Right renal pelvis (tissue), 4 donors: ENCODE measurements at places on chromosomes 13 and 19.

DNA sequence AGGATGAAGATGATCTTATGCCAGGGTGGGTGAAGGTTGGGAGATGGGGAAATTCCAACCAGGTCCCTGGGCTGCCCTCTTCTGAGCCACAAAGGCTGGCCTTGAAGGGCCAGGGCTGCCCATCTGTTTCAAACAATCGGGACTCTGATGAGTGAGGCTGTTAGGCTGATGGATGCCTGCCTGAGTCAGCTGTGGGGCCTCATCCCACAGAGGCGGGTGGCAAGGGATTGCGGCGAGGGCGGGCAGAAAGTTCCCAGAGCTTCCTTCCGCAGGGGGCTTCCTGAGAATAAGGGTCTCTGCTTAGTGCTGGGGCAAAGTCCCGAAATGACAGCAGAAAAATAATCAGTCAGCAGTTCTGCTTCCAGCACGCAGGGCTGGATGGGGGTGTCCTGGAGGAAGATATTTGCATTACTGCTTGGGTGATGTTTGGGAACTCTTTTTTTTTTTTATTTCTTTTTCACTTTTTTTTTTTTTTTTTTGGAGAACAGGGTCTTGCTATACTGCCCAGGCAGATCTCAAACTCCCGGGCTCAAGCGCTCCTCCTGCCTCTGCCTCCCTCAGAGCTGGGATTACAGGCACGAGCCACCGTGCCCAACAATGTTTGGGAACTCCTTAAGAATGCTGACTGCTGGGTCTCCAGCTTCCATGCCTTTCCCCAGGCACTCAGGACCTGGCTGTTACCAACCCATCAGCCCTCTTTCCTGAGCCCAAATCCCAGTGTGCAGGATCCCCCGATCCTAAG is 14.1 kb downstream of the SH3GL1 start:
- DNase-seq, result no peak

GRCh38 chr13:26186995-26187394 is 35.1 kb downstream of the RNF6 start:
- DNase-seq, result no peak

DNA sequence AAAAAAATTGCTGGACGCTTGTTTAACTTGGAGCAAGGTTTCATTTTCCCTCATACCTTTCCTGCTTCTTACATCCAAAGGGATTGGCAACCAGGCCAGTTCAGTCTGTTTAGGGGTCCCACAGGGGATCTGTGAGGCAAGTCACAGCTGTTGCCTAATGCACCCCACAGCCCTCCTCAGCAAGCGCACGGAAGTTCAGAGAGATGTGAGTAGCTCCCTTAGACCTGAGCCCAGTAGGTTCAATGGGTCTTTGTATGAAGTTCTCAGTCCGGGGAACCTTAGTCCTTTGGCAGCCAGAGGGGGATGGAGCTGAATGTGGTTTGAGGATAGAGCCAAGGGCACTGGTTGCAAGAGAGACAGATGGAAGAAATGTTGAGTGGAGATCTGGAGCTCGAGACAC is 13.0 kb downstream of the SAMD4B start:
- no peak for DNase-seq

- DNase-seq, result no peak
Measured at GRCh38 chr19:28482221-28482620, 730.7 kb downstream of the UQCRFS1 start.

DNA sequence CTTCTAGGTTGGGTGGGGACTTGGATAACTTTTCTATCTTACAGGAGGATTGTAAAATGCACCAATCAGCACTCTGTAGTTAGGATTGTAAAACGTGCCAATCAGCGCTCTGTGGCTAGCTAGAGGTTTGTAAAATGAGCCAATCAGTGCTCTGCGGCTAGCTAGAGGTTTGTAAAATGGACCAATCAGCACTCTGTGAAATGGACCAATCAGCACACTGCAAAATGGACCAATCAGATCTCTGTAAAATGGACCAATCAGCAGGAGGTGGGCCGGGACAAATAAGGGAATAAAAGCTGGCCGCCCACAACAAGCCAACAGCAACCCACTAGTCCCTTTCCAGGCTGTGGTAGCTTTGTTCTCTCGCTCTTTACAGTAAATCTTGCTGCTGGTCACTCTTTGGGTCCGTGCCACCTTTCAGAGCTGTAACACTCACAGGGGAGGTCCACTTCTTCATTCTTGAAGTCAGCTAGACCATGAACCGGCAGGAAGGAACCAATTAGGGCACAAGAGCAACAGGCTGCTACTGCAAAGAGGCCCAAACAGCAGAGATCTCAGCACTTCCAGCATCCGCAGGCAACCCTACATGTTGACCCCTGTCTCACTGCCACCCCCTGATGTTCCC is 156.8 kb downstream of the DNAJC15 start:
- no peak for DNase-seq

DNA sequence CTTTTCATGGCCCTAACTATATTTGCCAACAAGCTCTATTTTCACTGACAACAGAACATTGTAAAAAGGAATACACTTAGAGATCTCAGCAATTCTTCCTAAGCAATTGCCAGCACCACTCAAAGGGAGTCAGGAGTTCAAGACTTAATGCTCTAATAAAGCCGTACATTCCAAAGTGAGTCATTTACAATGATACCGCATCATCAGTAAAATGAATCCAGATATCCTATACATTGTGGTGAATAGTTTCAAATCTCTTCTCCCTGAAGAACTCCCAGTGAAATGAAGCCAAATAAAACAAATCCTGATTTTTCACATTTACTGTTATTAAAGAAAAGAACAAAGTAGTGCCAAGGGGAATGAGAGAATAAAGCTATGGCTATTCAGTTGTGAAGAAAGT is 2898.7 kb upstream of the PCDH20 start:
- no peak for DNase-seq

DNA sequence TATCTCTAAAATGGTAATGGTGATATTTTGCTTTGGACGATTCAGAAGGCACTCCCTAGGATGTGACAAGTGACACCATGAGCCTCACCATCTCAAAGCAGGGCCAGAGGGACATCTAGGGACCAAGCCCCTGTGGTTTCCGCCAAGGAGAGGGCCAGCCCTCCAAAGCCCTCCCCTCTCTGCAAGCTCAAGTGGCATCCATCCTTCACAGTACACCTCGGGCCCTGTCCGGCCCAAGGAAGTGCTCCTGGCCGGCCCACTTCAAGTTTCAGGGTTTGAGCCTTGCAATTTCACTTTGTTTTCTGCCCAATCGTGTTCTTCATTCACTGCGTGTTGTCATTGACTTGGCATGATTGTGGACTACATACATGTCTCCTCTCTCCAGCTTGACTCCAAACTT is 82.5 kb downstream of the TSHZ3 start:
- DNase-seq, result no peak

DNA sequence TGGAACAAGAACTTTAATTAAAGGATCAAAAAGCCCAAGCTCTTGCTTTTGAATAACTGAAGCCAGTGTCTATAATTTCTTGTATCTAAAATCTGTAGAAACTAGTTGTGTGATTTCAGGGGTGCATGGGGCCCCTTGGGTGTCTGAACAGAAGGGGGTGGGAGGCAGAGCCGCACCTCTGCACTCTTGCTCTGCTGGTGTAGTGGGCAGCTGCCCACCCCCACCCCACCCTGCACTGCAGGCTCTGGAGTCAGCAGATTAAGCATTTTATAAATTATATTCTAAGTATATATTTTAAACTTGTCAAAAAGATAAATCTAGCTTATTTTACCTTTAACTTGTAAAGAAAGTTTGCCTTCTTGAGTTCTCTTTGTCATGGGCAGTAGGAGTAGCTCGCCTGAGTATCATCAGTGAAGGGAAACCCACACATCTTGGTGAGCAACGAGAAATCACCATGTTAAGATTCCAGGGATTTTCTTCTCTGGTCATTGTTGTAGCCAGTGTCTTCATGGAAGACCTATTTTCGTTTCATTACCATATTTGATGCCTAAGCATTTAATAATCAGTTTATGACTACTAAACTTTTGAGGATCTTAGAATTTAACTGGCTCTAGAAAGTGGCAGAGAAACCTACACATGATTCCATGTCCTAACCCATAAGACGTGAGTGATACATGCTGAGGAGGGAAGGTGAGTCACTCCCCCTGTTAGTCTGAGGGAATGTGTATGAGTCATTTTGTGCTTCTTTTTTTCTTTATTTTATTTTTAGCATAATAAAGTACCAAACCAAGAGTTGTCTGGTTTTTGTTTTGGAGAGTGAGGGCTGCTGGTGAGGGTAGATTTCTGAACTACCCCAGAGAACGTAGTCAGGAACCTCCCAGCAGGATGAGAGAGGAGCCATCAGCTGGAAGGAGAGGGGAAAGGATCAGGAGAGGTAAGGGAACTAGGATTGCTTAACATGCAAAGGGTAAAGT is 7.7 kb downstream of the UBE2L5 start:
- no peak for DNase-seq

- DNase-seq, result no peak
Measured at GRCh38 chr13:113297370-113298042, 467 bp downstream of the LAMP1 start.

DNA sequence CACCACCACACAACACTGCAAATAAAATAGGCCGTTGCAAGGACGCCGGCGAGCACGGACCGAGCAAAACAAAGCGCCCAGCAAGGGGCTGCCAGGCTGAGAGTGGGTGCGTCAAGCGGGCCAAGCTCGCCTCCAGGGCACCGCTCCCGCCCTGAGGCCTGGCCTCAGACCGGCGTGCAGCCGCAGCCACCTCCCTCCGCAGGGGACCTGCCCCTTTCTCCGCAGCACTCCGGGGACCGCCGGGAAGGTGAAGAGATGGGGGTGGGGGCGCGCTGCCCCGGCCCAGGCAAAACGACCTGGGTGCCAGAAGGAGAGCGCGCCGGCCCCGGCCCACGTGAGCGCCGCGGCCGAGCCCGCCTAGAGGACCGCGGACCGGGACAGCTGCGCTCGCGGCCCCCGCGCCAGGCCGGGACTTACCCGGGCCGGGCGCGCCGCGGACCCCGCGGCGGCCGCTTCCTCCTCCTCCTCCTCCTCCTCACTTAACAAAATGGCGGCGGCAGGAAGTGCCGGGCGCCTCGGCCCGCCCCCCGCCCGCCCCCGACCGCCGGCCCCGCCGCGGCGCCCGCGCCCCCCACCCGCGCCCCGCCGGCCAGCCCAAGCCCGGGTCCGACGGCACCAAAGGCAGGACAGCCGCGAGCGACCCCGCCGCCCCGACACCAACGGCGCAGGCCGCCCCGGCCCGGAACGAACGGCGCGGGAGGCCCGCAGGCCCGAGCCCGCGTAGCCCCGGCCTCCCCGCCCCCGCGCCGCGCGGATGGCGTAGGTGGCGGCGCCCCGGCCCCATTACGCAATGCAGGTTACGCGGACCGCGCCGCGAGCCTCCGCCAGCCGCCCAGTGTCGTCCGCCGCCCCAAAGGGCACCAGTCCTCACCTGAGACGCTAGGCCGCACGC is 674 bp downstream of the BRD4 start:
- no peak for DNase-seq

DNA sequence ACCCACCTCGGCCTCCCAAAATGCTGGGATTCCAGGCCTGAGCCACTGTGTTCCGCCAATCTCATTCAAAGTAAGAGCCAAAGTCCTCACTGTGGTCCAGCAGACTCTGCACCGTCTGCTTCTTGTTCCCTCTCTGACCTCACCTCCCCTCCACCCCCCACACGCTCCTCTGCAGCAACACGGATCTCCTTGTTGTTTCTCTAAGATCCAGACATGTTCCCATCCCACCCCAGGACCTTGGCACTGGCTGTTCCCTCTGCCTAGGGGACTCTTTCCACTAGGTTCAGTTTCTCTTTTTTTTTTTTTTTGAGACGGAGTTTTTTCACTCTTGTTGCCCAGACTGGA is 38.4 kb downstream of the LTBP4 start:
- no peak for DNase-seq

DNA sequence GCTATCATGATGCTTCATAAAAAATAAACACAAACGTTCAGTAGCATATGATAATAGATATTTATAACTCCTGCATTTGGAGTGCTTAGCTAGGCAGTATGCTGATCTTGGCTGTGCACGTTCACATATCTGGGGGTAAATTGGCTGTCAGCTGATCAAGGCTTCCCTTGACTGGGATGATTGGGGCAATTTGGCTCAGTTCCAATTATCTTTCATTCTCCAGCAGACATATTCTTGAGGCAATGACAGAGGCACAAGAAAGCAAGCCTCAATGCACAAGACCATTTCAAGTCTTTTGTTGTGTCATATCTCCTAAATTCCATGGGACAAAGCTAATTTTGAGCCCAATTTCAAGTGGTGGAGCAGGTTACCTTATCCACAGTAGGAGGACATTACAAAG is 142.0 kb downstream of the DLEU7 start:
- DNase-seq, result no peak

- DNase-seq, result no peak
Measured at GRCh38 chr19:47157431-47158321, 27.0 kb downstream of the SAE1 start.

DNA sequence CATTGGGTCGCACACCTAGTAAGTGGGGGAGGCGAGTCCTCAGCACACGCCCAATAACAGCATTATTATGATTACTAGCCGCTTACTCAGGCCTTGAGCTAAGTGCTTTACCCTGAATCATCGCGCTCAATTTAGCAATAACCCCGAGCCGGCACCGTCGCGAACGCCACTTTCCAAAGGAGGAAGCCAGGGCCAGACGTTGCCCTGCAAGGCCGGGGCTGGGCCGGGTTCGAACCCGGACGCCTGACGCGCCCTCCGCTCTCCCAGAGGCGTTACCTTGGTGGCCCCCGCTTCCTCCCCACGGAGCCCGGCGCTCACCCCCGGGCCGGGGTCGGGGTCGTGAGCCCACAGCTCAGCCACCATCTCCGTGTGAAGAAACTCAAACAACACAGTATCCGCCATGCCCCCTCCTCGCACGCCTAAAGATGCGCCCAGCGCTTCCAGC is at the start of gene TRAPPC6A:
Gene TRAPPC6A (minus strand): TSS at position 421 of the 445 bp plus-strand sequence. CDS start 19 bp downstream, at position 402.
- no peak for DNase-seq

- DNase-seq, result no peak
Measured at GRCh38 chr13:51829568-51829899, 15.4 kb downstream of the TMEM272 start.
